ENCODE measurements at places on chromosomes 6 and 20.

- no peak for DNase-seq
These were observed 178.2 kb downstream of the LRFN2 start for GRCh38 chr6:40408786-40409542.

- DNase-seq = no peak
These were observed 151.8 kb downstream of the ZFP64 start for GRCh38 chr20:52039790-52040189.

DNA sequence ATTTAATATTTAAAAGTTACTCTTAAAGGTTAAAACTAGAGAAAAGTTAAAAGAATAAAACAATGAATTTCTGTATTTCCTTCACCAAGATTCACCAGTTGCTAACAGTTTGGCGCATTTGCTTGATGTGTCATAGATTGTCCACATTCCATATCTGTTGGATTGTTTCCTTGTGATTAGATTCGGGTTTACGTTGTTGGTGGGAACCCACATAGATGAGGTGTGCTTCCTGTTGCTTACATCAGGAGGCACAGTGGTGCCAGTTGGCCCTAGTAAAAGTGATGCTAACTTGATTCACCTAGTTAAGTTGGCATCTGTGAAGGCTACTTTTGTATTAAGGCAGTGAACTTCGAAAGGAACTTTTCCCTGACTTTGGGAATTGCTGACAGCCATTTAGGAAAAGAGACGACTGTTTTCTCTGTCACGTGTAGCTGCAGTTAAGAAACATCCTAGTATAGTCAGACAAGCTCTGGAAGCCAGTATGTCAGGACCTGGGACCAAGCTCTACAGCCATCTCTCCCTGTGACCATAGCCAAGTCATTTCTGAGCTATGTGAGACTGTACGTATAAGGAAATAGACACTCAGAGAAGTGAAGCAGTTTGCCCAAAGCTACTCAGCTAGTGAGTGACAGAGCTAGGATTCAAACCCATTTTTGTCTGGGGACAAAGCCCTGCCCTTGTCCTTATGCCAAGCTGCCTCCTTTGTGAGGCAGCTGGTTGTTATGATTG, 49.0 kb downstream of the PPARD start:
- DNase-seq = no peak

- DNase-seq = no peak
These were observed 5.4 kb upstream of the FAM83D start for GRCh38 chr20:38920851-38921250.

GRCh38 chr6:87909849-87910248, 137.8 kb upstream of the SPACA1 start:
- no peak for DNase-seq

DNA sequence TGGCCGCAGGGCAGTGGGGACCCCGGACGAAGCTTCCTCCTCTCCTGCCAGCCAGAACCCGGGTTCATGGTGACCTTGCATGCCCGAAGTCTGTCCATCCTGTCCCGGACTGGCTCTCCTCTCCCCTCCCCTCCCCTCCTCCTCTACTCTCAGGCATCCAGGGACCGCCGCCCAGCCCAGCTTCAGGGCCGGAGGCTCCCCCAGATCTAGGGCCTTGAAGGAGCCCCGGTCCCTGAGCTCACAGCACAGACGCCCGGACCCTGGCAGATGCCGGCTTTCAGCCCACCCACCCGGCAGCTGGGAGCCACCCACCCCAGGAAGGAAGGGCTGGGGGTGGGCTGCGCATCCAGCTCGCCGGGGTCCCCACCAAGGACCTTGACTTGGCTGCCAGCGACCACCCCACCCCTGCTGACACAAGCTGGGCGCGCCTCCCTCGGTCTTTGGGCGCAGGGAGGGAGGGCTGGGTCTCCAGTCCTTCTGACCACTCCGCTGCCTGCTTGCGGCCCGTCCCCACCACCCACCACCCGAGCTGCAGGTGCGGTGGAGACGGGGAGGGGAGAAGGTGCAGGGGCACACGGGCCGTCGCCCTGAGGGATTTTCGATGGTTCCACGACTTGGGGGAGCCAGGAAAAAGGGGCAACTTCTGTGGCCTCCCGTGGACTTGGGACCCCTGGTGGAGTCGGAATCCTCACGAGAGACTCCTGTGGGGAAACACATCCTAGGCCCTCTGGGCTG, 5.8 kb upstream of the ABHD16B start:
- no peak for DNase-seq
